Glomerular endothelial cell (primary cell): ENCODE measurements at places on chromosomes 16 and 17.
A peak's percentile ranks its signal among the peaks of the same experiment; 100 is the strongest.

DNA sequence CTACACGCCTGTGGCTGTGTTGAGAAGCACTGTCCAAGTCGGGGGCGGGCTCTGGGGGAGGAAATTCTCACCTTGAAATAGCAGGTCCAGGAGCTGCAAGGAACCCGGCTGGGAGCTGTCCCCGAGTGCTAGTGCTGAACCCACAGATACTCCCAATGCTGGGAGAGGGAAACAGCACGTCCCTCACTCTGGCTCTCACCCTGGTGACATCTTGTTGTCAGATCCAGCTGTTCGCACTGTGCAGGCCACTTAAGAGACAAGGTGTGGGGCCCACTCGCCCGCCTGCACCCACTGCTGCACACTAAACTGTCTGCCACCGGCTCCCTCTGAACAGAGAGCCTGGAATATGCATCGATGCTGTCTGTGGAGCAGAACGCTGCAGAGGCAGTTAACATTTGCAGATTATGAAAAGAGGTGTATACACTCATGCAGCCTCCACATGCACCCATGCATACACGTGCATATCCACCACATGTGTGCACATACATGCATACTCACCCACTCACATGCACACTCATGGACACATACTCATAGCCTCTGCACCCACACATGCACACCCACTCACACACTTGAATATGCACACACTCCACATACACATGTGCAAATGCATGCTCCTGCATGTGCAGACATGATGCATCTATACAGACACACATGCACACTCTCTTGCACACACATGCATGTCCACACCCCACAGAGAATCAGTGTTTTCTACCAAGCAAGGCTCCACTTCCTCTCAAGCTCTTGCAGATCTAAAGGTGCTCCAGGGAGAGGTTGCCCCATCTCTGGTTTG lies 42.0 kb downstream of the MGAT5B start:
- DNase-seq: peak; percentile 5

DNA sequence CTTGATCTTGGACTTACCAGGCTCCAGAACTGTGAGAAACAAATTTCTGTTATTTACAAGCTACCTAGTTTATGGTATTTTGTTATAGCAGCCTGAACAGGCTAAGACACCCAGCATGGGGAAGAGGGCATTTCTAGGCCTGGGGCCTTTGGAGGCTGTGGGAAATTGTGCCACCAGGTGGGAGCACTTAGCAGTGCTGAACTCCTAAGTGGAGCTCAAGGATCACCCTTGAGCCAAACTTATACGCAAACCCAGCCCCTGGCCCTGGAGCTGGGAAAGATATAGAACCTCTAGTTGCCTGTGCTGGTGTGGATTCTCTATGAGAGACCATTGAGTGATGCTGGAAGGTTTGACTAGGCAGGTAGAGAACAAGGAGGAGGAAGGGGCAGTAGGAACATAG lies 36.1 kb downstream of the MIS12 start:
- no peak for DNase-seq

GRCh38 chr16:47096297-47096696 lies 47.4 kb downstream of the NETO2 start:
- no peak for DNase-seq

DNA sequence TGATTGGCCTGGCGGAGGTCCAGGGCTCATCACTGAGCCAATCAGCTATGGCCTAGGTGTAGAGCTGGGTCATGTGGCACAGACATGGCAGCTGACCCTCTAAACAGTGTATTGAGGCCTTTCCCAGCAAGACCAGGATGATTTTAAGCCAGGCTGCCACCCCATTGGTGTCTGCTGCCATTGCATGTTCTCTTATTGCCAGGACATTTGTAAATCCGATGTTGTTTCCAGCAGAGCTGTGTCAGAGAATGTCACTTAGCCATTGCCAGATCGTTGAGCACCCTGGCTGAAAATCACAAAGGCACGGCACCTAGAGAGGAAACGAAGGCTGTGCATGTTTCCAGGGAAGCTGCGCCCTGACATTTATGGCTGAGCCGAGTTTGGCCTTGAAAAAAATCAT lies 33.4 kb downstream of the RBFOX1 start:
- no peak for DNase-seq

DNA sequence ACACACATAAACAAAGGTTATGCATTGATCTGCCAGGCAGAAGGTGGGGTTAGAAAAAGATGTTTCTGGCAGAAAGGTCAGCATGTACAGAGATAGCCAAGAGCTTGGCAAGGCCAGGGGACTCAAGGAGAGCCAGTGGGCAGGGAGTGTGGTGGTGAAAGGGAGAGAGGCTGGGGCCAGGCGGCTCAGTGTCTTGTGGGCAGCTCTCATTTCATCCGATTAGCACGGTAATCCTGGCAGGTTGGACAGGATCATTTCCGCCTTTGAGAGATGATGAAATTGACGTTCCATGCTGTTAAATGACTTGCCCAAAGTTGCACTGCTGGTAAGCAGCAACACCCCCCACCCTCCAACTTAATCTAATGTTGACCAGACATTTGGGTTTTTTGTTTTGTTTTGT lies 3.6 kb downstream of the CHD9 start:
- DNase-seq: no peak

DNA sequence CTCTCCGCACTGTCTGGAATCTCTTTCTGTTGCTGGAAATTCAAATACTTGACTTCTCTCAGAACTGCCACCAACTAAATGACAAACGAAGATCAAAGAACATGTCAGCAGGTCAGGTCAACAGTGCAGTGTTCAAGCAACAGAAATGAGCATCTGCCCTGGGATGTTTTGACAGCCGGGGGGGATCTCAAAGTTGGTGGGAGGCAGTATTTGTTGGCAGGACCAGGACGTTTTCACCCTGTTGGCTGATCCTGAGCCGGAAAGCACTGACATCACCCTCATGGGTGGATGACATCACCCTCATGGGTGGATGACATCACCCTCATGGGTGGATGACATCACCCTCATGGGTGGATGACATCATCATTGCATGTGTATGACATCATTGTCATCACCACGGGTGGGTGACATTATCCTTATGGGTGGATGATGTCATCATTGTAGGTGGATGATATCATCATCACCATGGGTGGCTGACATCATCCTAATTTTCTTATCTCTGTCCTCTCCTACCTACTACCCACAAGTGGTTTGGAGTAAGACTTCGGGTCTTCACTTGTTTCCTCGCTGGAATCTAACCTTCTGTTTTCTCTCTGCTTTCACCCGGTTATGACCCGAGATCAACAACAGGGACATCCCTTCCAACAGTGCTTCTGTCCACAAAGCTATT lies 18.9 kb downstream of the DNAH17 start:
- no peak for DNase-seq
